Activated CD4-positive, alpha-beta T cell treated with anti-CD3 and anti-CD28 coated beads, Interleukin-2, amount 50 U/mL, for 16 hours (primary cell): ENCODE measurements at places on chromosomes 3 and 15.

GRCh38 chr3:197317250-197317963, 19.0 kb upstream of the DLG1 start:
- no peak for DNase-seq

GRCh38 chr15:90286678-90287077, 21.2 kb downstream of the NGRN start:
- DNase-seq = peak; percentile 37

- no peak for DNase-seq
Measured at GRCh38 chr3:186070550-186070949, 38.3 kb downstream of the ETV5 start.

- no peak for DNase-seq
Measured at GRCh38 chr15:101707983-101708382, 16.3 kb downstream of the TARS3 start.

GRCh38 chr3:108487439-108487838, 23.0 kb downstream of the MYH15 start:
- DNase-seq = no peak

GRCh38 chr3:89098964-89099585, 8.3 kb upstream of the EPHA3 start:
- peak; percentile 62 for DNase-seq

DNA sequence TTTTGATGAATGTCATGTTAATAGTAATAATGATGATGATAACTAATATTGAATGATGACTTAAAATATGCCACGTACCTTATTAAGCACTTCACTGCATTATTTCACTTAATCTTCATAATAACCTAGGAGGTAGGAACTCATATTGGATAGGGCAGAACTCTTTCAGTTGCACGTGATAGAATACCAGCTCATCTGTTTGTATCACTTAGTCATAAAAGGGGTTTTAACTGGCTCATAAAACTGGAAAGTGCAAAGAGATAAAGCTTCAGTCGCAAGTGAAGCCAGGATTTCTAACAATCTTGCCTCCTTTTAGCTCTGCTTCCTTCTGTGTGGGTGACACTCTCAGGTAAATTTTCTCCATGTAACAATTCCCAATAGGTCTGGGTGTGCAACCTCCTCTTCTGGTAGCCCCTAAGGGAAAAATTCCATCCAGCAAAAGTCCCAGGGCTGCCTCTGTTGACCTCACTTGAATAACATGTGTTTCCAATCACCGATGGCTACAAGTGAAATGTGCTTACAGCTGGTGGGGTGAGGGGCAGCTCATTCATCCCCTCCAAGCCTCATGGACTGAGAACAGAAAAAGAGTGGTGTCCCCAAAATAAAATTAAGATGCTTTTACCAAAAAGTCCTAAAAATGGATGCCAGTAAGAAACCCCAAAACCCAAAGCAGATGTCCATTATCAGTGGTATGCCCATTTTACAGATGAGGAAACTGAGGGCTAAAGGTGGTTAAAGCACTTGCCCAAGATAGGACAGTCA, 9.3 kb downstream of the GXYLT2 start:
- no peak for DNase-seq

GRCh38 chr3:37031096-37031682, 37.9 kb downstream of the MLH1 start:
- no peak for DNase-seq

DNA sequence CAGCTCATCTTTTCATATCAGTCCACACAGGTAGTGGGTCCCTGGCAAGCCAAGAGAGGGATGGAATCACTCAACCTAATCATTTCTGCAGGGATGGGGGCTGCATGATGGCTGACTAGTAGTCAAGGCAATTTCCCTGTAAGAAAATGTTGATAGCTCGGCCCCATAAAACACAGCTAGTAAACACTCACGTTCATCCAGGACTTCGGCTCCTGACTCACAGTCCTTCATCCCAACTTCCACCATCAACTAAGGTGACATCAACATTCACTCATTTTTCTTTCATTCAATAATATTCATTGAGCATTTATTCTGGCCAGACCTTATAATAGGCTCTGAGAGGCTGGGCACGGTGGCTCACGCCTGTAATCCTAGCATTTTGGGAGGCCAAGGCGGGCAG, 4.4 kb upstream of the ACAP2 start:
- DNase-seq = no peak

- DNase-seq = peak; percentile 70
Measured at GRCh38 chr3:69033470-69033869, 18.7 kb downstream of the TMF1 start.

DNA sequence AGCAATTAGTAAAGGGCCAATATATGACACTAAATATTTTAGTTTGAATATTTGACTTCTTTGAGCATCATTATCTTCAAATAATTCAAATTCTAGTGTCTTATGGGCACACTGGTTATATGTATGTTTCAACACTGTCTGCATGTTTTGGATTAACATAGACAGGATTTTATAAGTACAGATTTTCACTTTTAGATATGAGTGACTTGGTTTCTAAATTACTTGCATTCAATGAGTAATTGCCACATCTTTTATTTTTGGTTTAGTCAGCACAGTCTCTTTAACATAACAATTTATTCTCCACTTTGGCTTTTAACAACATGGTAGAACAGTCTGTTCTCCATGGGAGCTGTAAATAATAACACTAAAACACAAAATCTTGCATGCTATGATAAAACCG, 674.8 kb downstream of the TBL1XR1 start:
- peak; percentile 8 for DNase-seq

DNA sequence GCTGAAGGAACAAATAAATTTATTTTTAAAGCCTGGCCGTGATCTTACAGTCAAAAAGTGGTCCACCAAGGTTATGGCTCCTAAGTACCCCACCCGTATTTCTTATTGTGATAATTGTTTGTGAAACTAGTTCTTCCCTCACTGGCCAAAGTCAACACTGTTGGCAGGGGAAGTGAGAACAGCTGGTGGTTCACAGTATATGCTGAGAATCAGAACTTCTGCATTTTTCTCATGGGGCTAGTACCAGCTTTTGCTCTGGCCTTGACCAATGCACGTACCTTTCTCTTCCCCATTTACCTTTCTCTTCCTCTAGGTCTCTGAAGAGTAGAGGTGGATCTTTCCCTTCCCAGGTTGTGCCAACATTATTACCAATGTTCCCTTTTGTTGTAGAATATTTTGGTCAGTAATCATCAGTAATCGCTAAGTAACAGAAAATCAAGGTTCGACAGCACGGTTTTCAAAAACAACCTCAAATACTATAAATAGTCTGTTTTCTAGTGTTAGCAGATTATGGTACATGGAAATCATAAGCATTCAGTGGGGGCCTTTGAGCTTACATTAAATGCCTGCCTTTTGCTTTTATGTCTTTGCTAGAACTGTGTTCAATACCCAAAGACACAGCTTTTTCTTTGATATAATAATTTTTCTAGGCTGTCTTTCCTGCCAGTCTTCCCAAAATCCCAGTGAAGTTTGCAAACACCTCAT, 268.0 kb downstream of the LPP start:
- DNase-seq = no peak

DNA sequence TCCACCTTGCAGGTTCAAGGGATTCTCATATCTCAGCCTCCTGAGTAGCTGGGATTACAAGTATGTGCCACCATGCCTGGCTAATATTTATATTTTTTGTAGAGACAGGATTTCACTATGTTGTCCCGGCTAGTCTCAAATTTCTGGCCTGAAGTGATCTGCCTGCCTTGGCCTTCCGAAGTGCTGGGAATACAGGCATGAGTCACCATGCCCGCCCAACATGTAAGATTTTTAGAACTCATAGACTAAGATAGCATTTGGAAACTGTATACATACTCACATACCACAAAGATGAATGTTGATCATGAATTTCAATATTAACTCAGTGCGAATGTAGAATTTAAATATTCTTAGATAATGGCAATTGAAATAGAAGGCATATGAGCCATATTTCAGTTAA, 718.9 kb downstream of the NLGN1 start:
- no peak for DNase-seq

- no peak for DNase-seq
Measured at GRCh38 chr3:126742057-126742456, 38.0 kb downstream of the CHCHD6 start.

GRCh38 chr3:29554566-29554965, 273.7 kb downstream of the RBMS3 start:
- DNase-seq = peak; percentile 2

GRCh38 chr3:186124592-186124991, 15.7 kb upstream of the ETV5 start:
- DNase-seq = no peak

DNA sequence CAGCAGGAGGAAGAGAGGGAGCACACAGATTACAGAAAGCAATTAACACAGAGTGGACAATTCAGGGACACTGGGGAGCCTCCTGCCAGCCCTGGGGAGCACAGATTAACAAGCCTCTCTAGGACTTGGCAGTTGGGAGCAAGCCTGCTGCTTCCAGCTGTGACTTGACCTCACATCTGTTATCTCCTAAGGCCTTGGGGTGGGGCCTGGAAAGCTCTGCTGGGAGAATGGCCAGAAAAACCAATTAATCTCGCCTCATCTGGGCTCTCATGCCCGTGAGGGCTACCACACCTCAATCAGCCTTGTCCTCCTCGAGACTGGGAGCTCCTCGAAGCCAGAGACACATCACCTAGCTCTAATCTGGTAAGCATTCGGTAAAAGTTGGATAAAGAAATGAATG, 39.1 kb downstream of the SEMA5B start:
- DNase-seq = no peak

DNA sequence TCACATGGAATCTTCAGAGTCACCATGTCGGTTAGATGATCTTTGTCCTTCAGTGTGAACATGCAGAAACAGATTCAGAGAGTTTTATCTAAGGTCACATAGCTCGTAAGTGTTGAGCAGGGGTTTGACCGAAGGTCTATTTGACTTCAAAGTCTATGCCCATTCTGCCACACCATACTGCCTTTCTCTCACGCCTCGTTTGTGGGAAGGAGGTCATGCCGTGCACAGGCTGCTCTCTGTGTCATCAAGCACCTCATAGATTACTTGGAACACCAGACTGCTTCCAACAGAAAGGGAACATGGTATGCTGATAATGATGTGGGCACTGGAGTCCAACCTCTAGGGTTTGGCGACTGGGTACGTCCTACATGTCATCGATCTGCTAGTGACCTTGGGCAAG, 128.8 kb downstream of the SV2B start:
- no peak for DNase-seq

DNA sequence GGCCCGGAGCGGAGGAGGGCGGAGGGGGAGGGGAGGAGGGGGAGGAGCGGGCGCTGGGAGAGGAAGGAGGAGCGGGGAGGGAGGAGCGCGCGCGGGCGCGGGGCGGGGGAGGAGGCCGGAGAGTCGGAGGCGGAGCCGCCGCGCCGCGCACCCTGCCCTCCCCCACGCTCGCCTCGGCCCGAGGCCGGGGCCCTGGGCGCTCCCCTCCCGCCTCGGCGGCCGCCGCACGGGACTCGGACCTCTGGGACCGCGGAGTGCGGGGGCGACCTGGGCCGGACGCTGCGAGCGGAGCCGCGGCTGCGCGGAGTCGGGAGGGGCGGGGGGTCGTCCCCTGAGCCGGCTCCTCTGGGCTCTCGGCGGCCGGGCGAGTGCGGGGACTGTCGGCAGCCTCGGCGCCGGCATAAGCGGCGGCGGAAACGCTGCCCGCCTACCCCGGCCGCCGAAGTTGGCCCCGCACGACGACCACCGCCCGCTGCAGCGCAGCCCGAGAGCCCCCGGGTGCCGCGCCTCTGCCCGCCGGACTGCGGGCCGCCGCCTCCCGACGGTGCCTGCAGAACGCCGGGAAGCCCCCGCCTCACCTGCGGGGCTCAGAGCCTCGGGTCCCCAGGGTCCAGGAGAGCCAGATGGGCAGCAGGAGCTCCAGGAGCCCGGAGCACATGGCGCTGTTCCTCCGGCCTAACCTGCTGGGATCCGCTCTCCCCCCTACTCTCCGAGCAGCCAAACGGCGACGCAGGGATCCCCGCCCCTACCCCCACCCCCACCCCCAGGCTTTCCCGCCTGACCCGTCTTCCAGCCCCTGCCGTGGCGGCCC, 406 bp upstream of the GABRB3 start:
- DNase-seq = no peak

DNA sequence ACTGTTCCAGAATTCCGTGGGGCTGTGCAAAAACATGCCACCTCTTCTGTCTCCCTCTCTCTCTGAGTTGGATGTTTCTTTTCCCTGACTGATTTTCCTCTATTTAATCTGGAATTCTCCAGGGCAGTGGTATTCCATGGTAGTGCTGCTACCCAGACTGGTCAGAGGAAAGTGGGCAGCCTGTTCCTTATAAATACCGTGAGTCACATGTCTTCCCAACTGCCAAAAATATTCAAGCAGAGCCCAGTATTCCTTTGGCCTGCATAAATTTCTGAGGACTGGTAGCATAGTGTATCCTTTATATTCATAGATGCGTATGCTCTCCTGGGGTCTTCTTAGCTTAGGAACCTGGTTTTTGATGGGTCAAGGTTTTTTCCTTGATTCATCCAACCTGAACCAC, 40.9 kb downstream of the CEMIP start:
- no peak for DNase-seq

- DNase-seq = no peak
Measured at GRCh38 chr3:2655229-2655701, 454.9 kb downstream of the IL5RA start.

DNA sequence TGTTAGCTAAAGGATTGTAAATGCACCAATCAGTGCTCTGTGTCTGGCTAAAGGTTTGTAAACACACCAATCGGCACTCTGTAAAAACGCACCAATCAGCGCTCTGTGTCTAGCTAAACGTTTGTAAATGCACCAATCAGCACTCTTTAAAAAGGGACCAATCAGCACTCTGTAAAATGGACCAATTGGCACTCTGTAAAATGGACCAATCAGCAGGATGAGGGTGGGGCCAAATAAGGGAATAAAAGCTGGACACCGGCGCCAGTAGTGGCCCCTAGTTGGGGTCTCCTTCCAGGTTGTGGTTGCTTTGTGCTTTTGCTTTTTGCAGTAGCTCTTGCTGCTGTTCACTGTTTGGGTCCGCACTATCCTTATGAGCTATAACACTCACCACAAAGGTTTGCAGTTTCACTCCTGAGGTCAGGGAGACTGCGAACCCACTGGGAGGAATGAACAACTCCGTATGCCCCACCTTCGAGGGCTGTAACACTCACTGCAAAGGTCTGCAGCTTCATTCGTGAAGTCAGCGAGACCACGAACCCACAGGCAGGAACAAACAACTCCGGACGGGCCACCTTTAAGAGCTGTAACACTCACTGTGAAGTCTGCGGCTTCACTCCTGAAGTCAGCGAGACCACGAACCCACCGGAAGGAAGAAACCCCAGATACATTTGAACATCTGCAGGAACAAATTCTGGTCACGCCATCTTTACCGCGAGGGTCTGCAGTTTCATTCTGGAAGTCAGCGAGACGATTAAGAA, 1.1 kb upstream of the SUCLG2 start:
- DNase-seq = peak; percentile 93

GRCh38 chr3:177618873-177619733, 421.8 kb upstream of the TBL1XR1 start:
- DNase-seq = no peak

DNA sequence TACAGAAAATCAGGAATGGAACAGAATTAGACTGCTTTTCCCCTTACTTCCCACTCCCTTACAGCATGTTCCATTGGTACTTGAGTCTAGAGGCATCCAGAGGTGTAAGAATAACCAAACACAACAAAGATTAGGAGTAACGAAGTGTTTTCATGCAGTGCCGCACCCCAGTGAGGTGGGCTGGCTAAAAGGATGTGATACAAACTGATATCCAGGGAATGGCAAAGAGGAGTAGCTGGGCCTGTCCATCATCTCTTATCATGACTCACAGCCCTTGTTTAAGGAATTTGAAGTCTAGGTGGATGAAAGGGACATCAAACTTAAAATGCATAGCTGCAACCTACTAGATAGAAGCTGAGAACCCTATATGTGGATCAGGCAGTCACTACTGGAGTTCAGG, 16.4 kb downstream of the SCG5 start:
- no peak for DNase-seq
